ENCODE measurements at places on chromosomes 7 and 10.

- no peak for DNase-seq
These were observed 19.6 kb downstream of the NUDT1 start for GRCh38 chr7:2261611-2262010.

DNA sequence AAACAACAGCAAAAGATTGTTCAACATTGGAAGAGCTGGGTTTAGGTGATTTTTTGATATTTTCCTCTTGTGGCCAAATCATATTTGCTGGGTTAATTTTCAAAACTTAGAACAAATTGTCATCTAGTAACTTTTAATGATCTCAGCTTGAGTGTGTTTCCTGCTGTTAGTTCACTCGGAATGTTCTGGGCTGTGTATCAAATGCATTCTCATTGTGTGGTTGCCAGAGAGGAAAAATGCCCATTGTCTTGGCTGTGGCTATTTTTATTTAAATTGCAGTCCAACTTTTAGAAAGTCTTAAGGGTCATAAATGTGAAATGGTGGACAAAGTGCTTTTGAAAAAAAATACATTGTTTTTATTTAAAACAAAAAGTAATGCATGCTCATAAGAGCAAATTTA is 542.0 kb downstream of the TNS3 start:
- DNase-seq, result no peak

- no peak for DNase-seq
These were observed 422 bp downstream of the AP1S1 start for GRCh38 chr7:101154693-101155102.

GRCh38 chr7:20450536-20450935 is 119.8 kb downstream of the ITGB8 start:
- no peak for DNase-seq

DNA sequence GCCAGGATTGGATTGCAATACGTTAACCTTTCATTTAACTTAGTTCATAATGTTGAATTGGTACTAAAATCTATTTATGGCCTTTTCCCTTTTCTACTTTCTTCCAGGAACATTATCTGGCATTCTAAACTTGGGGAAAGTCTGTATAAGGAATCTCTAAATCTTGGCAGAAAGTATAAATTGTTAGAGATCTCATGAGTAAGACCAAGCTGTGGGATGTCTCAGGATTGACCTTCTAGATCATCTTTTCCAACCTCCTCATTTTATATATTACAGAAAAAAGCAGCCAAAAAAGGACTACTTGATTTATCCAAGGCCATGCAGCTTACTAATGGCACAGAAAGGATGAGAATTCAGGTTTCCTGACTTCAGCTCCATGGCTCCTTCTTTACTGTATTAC is 598.3 kb downstream of the INHBA start:
- DNase-seq, result no peak

DNA sequence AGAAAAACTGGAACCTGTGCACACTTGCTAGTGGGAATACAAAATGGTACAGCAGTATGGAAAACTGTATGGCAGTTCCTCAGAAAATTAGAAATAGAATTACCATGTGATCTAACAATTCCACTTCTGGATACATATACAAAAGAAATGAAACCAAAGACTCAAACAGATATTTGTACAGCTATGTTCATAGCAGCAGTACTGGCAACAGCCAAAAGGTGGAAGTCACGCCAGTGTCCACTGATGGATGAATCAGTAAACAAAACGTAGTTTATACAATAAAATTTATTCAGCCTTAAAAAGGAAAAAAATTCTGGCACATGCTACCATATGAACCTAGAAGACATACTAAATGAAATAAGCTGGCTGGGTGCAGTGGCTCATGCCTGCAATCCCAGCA is 23.0 kb downstream of the IDE start:
- no peak for DNase-seq

Data from stimulated activated CD8-positive, alpha-beta memory T cell treated with anti-CD3 and anti-CD28 coated beads, Interleukin-4, amount 100 ng/mL, for 1 hour (primary cell).